ENCODE measurements at places on chromosomes 2 and 18.

DNA sequence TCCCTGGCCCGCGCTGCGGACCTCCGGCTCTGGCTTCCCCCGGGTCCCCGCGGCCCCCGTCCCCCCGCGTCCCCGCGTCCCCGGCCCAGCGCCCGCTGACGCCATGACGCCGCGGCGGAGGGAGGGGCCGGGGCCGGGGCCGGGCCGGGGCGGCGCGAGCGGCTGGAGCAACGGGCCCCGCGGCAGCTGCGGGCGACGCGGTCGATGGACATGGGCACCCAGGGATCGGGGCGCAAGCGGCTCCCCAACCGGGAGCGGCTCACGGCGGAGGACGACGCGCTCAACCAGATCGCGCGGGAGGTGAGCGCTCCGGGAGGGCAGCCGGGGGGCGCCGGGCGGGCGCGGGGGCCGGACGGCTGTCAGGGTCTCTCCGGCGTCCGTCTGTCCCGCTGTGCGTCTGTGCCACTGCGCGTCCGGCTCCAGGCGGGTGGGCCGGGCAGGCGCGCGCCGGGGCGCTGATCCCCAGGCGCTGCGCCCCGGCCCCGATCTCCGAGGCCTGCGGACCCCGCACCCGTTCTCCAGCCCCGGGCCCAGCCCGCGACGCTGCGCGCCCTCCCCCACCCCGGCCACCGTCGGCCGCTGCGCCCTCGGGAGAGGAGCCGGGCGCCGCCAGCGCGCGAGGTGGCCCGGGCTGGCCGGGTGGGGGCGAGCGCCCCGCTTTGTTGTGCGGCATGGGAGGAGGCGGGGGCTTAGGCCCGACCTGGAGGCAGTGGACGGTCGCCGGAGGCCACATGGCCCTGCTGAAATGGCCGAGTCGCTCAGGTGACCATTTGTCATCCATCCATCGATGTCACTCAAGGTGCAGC is at the start of gene LRRFIP1:
TSS of gene LRRFIP1 (plus strand) at position 147 of the 806 bp plus-strand sequence. CDS start at position 205, 58 bp downstream.
- DNase-seq = peak; percentile 67

GRCh38 chr2:96092951-96093350 is 23.4 kb downstream of the ADRA2B start:
- no peak for DNase-seq

- DNase-seq = no peak
Observed at GRCh38 chr2:81324046-81324445, 1019.5 kb upstream of the LRRTM1 start.

- no peak for DNase-seq
Observed at GRCh38 chr2:104703669-104704068, 150.2 kb upstream of the POU3F3 start.

DNA sequence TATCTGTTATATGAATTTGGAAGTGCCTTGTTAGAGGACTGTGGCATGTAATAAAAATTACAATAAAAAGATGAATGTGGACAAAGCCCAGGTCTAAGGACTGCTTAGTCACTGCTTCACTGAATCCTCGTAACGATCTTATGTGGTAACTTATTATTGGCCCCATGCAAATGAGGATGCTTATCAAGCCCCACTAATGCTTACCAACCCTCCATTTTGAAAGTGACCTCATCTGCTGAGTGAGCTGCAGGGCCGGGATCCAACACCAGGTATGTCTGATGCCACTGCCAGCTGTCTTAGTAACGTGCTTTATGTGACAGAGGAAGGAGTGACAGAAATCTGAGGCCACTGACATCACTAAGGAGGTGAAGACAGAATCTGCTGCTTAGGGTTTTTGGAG is 65.3 kb upstream of the CCDC85A start:
- no peak for DNase-seq

GRCh38 chr18:29849144-29849543 is 1193.4 kb downstream of the DSC3 start:
- no peak for DNase-seq

- DNase-seq = no peak
Observed at GRCh38 chr2:1601067-1601412, 143.3 kb downstream of the PXDN start.

DNA sequence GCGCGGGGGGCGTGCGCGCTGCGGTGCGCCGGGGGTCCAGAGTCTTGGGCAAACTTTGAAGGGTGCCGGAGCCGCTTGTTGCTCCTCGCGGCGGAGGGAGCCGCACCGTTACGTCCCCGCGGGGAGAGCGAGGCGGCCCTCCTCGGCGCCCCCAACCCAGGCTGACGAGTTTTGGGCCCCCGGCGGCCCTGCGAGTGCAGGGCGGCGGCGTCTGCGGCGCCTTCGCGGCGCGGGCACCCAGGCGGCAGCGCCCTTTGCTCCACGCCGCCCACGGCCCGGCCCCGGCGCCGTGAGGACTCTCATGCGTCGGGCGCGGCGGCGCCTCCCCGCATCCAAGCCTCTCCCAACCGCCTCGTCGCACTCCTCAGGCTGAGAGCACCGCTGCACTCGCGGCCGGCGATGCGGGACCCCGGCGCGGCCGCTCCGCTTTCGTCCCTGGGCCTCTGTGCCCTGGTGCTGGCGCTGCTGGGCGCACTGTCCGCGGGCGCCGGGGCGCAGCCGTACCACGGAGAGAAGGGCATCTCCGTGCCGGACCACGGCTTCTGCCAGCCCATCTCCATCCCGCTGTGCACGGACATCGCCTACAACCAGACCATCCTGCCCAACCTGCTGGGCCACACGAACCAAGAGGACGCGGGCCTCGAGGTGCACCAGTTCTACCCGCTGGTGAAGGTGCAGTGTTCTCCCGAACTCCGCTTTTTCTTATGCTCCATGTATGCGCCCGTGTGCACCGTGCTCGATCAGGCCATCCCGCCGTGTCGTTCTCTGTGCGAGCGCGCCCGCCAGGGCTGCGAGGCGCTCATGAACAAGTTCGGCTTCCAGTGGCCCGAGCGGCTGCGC is 814 bp downstream of the FZD7 start:
- DNase-seq = peak; percentile 44

DNA sequence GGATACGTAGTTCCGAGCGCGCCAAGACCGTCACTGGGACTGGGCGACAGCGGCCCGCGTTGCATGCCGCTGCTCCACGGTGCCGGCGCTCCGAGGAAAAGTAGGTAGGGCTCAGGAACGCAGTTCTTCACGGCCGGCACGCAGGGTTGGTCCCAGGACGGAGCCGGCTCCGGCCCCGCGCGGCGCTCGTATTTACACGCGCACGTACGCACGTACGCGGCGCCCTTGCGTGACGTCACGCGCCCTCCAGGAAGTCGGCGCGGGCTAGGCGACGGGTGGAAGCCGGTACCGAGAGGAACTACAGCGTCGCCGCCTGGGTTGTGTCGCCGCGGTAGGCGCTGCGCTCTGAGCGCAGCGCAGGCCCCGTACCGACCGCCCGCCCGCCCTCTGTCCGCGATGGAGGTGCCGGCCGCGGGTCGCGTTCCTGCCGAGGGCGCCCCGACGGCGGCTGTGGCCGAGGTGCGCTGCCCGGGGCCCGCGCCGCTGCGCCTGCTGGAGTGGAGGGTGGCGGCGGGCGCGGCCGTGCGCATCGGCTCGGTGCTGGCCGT is at the start of gene CTDP1:
TSS of gene CTDP1 (plus strand) at position 252 of the 548 bp plus-strand sequence. CDS start at position 397, 145 bp downstream.
- DNase-seq = peak; percentile 98

All from frontal cortex (tissue), 4 donors.